ENCODE measurements at places on chromosomes 12 and 14.

DNA sequence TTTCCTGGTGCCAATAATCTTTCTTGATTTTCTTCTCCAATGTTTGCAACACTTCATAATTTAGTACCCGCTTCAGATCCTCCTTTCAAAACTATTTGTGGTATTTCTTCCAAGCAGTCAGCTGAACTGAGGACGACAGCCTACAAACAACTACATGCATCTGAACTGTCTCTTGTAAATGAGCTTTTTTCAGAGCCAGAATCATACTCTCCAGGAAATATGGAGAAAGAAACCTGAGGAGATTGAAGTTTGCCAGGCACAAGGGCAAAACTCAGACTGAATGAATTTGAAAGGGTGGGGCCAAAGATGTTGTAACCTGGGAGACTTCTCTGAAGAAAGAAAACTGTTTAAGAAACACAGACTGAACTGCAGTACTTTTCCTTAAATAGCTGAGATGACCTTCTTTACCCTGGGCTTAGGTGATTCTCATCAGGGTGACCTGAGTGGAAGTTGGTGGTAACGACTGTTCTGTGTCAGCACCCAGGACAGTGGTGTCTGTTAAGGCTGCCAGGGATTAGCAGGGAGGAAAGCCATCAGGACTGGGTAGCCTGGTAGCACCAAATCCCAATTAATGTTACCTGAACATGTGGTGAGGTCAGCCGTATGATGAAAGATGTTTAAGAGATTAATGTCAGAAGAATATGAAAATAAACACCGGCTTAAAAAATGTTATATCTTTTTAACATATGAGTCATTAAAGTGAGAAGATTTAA, 95.0 kb downstream of the TGFB3 start:
- no peak for DNase-seq

- DNase-seq, result no peak
These were observed 451.8 kb downstream of the VRK1 start for GRCh38 chr14:97248973-97249372.

- no peak for DNase-seq
These were observed 227.4 kb downstream of the SUDS3 start for GRCh38 chr12:118603610-118604361.

GRCh38 chr14:77926942-77927341, 127.0 kb downstream of the ADCK1 start:
- DNase-seq, result no peak

GRCh38 chr14:68112442-68112841, 292.9 kb downstream of the RAD51B start:
- DNase-seq, result no peak

DNA sequence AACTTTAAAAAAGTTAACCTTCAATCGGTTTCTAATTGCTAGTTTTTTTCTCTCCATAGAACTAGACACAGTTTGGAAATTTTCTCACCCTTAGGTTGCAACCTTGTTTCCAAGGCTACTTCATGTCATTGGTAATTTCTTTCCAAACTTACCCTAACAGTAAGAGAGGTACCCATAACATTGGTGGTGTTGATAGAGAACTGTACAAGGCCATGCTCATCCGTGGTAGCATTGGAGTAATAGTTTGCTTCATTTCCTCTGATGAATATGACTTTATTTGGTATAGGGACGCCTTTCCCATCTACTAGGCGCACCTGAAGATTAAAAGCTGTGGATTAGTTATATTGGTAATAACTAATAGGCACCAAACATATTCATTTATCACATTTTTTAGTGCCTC, 11.6 kb downstream of the A2M start:
- no peak for DNase-seq

DNA sequence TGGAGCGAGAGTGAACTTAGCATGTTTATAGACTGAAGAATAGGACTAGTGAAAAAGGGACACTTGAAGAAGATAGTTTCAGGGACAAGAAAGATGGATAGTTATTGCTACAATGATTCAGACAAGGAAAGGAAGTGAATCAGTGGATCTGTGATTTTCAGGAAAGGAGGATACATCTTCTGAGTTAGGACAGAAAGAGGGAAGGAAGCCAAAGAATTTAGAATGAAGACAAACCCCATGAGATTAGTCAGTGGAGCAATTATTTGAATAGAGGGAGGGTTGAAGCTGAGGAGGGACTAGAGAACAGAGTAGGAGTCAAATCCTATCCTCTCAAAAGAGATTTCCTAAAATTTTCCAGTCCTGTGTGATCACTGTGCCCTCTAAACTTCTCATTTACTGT, 282.7 kb downstream of the AKAP6 start:
- no peak for DNase-seq

DNA sequence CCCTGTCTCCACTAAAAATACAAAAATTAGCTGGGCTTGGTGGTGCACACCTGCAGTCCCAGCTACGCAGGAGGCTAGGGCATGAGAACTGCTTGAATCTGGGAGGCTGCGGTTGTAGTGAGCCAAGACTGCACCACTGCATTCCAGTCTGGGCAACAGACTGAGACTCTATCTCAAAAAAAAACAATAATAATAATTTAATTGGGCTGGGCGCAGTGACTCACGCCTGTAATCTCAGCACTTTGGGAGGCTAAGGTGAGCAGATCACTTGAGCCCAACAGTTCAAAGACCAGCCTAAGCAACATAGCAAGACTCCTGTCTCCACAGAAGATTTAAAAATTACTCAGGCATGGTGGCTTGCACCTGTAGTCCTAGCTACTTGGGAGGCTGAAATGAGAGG, 26.7 kb downstream of the CBX5 start:
- DNase-seq, result no peak

GRCh38 chr12:120849765-120850164, 54.4 kb downstream of the SPPL3 start:
- DNase-seq, result no peak

DNA sequence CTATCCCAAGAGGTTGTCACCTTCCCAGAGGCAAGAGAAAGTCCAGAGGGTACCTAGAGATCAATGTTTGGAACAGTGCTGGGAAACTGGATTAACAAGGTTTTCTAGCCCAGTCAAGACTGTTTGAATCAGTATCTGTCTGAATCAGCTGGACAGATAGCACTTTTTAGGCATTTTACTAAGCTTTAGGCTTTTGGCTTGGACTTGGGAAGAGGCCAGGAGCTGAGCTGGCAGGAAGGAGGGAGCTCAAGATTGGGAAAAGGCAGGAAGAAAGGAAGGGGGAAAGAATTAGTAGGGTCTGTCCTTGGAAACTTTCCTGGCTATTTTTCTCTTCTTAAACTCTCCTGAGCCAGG, 8.3 kb downstream of the IKZF4 start:
- DNase-seq, result no peak

DNA sequence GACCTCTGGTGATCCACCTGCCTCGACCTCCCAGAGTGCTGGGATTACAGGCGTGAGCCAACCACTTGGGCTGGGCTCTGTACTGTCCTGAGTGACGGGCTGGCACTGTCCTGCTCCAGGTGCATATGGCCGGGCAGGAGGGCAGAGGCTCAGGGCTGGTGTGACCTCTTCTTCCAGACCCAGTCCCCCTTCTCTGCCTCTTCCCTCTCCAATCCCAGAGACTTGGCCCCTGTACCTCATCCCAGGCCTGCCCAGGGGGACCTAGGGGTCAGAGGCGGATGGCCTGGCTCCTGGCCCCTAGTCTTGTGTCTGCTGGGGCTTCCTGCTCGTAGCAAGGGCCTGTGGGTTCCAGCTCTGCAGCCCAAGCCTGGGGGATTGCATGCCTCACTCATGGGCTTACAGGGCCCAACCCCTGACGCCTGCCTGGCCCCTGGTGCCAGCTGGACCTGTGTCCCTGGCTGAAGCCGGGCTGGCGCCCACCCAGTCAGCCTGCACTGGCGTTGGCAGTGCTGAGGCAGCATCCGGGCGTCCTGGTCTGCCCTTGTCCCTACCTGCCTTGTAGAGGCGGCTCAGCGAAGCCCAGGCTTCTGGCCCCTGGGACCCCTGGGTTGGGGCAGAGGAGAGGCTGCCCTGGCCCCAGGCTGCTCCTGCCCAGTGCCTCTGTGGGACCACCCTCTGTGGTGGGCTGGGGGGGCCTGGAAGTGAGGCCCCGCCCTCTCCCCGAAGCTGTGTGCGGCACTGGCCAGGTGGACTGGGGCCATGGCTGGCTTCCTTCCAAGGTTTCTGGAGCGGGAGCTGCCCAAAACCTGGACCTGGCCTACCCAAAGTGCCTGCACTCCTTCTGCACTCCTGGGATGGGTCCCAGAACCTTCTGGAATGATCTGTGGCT, 4.3 kb downstream of the TEDC1 start:
- no peak for DNase-seq

- DNase-seq, result no peak
These were observed 83.6 kb upstream of the DIO3 start for GRCh38 chr14:101477648-101478047.

DNA sequence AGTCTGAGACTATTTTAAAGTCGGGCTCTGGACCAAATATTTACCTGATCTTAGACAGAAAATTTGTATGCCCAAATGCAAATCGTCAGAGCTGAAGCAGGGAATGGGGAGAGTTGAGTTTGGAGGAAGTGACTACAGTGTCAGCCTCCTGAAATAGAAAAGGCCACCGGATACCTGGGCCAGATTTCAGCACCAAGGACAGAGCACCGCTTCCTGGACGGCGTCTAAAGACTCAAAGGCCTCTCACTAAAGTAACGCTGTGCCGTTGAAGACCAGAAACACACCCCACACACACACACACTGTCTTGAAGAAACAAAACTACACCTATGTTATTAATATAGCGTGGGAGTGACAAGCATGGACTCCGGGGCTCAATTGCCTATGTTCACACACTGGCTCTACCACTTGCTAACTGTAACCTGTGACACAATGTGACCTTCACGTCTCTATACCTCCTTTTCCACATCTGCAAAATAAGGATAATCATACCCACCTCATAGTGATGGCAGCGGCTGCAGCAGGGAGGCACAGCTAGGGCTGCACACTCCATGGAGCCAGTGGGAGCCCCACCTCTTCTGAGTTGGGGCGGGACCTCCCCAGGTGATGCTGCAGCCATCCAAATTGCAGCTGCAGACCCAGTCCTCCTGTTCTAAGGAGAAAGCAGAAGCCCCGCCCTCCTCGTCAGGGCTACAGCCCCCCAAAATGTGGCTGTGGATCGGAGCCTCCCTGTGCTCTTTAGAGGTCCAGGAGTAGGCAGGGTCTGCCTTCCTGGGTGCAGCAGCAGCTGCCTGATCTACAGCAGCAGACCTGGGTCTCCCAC, 35.6 kb downstream of the KRT76 start:
- peak; percentile 53 for DNase-seq

DNA sequence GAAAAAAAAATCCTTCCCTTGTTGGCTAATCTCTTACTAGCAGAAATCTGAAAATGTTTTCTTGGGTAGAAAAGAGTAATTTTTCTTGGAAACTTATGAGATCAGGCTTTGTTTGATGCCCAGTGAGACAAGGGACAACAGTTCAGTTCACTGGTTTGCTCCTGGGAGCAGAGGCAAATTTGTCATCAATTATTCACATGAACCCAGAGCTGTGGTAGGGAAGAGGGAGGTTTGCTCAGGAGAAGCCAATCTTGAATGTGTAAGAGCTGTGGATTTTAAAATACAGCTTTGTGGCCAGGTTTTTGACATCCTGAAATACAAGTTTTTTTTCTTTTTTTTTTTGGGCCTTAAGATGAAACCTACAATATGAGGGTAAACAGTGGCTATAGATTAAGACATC, 426.6 kb downstream of the ATP23 start:
- DNase-seq, result no peak

GRCh38 chr12:116213014-116213413, 64.5 kb downstream of the MED13L start:
- DNase-seq, result no peak

DNA sequence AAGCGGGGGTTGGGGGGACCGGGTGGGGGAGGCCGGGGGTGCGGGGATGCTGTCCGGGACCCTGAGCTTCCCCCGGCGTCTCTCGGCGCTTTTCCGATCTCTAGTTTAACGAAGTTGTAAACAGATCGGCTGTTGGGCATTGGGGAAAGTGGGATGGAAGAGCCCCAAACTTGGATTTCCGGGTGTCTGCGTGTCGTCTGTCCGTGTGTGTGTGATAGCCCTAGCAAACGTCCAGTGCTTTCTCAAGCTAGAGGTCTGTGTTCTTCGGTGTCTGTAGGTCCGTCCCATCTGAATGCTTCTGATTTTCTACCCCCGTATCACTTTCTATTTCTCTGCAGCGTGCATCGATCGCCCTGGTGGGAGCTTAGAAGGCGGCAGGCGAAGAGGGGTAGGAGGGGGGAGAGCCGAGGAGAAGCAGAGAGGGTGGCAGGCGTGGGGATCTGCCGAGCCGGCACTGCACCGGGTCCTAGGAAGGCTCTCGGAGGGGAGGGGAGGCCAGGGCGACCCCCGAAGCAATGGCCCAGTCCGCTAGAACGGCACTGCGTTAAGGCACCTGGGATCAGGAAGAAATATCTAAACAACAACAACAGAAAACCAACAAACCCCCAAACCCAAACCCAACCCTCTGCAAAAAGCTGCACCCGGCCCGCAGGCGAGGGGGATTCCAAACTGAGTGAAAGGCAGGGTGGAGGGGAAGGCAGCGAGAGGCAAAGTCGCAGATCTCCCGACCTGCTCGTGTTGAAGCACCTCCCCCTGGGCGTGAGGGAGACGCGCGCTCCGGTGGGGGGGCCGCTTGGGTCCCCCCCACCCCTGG, 1.0 kb downstream of the KCNA1 start:
- no peak for DNase-seq

DNA sequence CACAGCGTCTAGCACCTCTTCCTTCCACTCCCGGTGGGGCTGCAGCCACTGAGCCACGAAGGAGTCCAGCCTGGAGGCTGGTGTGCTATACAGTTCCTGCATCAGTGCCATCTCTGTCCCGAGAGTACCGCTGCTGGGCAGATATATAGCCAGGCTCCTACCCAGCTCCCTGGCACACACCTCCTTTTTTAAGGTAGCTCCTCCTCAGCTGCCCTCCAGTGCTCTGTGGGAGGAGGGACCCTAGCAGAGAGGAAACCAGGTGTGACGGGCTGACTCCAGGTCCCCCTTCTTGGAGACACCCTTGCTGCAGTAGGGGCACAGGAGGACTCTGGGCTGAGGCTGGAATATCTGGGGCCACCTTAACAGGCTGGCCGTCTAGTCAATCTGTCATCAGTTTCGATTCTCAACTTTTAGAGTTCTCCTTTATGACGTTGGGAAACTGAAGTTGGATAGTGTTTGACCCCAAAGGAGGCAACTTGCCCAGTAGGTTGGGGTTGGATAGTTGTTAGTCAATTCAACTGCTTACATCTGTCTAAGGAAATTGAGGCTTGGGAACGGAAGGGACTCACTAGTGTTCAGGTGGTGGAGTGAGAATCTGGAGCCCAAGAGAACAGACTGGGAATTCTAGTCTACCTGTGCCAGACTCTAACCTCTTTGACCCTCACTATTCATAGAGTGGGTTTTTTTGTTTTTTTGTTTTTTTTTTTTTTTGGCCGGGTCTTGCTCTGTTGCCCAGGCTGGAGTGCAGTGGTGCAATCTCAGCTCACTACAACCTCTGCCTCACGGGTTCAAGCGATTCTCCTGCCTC, at the start of gene OASL:
Gene OASL, minus strand, starts transcription at position 386 of the 808 bp plus-strand sequence. Its CDS starts 275 bp downstream, at position 111.
- no peak for DNase-seq

DNA sequence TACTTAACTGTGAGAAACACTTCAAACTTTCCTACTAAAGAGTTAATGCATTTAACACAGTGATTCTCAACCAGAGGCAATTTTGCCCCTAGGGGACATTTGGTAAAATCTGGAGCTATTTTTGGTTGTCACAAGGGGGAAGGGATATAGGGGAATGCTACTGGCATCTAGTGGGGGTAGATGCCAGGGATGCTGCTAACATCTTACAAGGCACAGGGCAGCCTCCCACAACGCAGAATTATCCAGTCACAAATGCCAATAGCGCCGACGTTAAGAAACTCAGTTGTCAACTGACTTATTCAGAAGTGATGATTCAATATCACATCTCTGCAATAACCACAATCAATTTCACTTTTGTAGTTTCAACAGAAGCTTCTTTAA, 2.0 kb downstream of the EEA1 start:
- no peak for DNase-seq

GRCh38 chr12:128843538-128843937, 9.7 kb upstream of the GLT1D1 start:
- DNase-seq, result no peak

All from OCI-LY7 (cell line).